Aorta (tissue), 5 donors: ENCODE measurements at places on chromosomes 13 and 19. TPM values are rescaled to one million over a fixed set of nuclear protein-coding genes. Genes with fewer than 3 reads are reported as not detected.

GRCh38 chr19:17184371-17184841 is 30.8 kb upstream of the USE1 start:
- no peak overlapping the region for H3K27ac ChIP-seq
- no peaks in the 10 kb centered on the region for H3K27me3 ChIP-seq
- no peaks in the 10 kb centered on the region for H3K4me1 ChIP-seq
- peaks cover 5% of the 10 kb centered on the region for H3K36me3 ChIP-seq
- H3K4me3 ChIP-seq: no peak overlapping the region

- no peaks in the 10 kb centered on the region for H3K27me3 ChIP-seq
- no peak for DNase-seq
- H3K4me1 ChIP-seq: no peaks in the 10 kb centered on the region
- H3K36me3 ChIP-seq: no peaks in the 10 kb centered on the region
- H3K4me3 ChIP-seq: peak overlapping the region; percentile 85
- H3K27ac ChIP-seq: no peak overlapping the region
Measured at GRCh38 chr19:52785506-52785905, 1.1 kb downstream of the ZNF600 start.

LGALS7 gene
- not detected for total RNA-seq

LILRA5 gene
- 5.5 TPM for total RNA-seq

OR10H1 gene
- total RNA-seq: not detected

GRCh38 chr19:58021541-58022282 is 12.1 kb upstream of the ZSCAN1 start:
- H3K36me3 ChIP-seq: no peaks in the 10 kb centered on the region
- no peaks in the 10 kb centered on the region for H3K27me3 ChIP-seq
- no peak overlapping the region for H3K27ac ChIP-seq
- no peaks in the 10 kb centered on the region for H3K4me1 ChIP-seq

DNA sequence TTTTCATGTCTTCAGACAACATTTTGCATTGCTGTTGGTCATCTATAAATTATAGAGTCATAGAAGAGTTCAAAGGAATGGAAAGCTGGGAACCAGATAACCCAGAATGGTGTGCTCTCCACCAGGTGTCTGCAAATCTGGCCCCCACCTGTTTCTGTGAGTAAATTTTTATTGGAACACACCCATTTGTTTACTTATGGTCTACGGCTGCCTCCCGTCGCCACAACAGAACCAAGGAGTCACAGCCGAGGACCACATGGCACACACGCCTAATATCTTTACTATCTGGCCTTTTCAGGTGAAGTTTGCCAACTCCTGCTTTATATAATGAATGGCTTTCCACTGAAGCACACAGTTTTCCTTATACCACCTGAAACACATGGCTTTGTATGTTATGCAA is 58.2 kb downstream of the EFNB2 start:
- no peak for DNase-seq
- H3K27ac ChIP-seq: no peak overlapping the region
- H3K4me1 ChIP-seq: no peaks in the 10 kb centered on the region
- no peak overlapping the region for H3K4me3 ChIP-seq

GRCh38 chr19:4449639-4450028 is 8.0 kb downstream of the UBXN6 start:
- no peaks in the 10 kb centered on the region for H3K27me3 ChIP-seq
- no peak for DNase-seq
- peaks cover 12% of the 10 kb centered on the region for H3K36me3 ChIP-seq
- H3K4me1 ChIP-seq: no peaks in the 10 kb centered on the region
- no peak overlapping the region for H3K4me3 ChIP-seq
- H3K27ac ChIP-seq: no peak overlapping the region

DNA sequence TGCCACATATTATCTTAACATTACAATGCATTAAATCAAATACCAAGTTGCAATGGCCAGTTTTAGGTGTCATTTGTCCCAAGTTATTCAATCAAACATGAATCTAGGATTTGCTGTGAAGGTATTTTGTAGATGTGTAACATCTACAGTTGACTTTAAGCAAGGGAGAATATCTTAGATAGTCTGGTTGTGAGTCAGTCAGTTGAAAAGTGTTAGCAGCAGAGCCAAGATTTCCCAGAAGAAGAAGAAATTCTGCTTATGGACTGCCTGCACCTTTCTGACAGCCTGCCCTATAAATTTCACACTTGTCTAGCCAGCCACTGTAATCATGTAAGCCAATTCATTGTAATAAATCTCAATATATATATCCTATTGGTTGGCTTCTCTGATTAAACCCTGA is 41.3 kb upstream of the INTS6 start:
- no peaks in the 10 kb centered on the region for H3K4me1 ChIP-seq
- no peak for DNase-seq
- no peak overlapping the region for H3K27ac ChIP-seq
- H3K36me3 ChIP-seq: no peaks in the 10 kb centered on the region

- H3K4me1 ChIP-seq: no peaks in the 10 kb centered on the region
- no peak overlapping the region for H3K4me3 ChIP-seq
- H3K27me3 ChIP-seq: no peaks in the 10 kb centered on the region
- DNase-seq: no peak
- no peak overlapping the region for H3K27ac ChIP-seq
Measured at GRCh38 chr13:113192279-113192678, 16.2 kb downstream of the PCID2 start.

ZNF177 gene
- total RNA-seq: 2.0 TPM

SSBP4 gene
- 89.4 TPM for total RNA-seq

ZNF582 gene
- 4.0 TPM for total RNA-seq

DNA sequence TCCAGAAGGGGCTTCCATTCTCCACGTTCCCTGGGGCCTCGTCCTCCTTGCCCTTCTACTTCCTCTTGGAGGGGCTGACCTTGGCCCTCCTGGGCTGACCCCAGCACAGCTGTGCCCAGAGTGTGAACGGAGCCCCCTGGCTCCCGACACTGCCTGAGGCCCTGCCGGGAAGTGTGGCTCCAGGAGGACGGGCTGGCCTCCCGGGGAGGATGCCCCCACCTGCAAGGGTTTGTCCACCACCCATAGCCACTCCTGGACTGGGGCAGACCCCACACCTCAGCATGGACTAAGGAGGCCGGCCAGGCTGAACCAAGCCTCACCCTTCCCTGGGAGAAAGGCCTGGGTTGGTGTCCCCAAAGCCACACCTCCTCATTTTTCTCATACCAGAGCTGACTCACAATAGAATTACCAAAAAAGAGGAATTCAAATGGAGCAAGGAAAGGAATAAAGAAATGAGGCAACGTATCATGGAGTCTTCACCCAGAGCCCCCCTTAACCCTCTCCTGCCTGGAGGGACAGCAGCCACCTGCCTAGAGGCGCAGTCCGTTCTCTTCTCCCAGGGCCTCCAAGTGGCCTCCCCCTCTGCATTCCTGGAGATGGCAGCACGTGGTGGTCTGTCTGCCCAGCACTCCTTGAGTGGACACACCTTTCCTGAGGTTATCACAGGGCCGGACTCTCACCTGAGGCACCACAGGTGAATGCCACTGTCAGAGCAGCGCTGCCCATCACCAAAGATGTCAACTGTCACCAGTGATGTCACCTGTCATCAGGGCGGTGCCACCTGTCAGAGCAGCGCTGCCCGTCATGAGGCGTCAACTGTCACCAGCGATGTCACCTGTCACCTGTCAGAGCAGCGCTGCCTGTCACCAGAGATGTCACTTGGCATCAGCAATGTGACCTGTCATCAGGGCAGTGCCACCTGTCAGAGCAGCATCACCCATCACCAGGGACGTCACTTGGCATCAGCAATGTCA is 3.1 kb upstream of the C13orf46 start:
- H3K27ac ChIP-seq: peak overlapping the region; percentile 9
- H3K4me3 ChIP-seq: no peak overlapping the region
- H3K27me3 ChIP-seq: no peaks in the 10 kb centered on the region
- H3K36me3 ChIP-seq: no peaks in the 10 kb centered on the region
- no peaks in the 10 kb centered on the region for H3K4me1 ChIP-seq

DNA sequence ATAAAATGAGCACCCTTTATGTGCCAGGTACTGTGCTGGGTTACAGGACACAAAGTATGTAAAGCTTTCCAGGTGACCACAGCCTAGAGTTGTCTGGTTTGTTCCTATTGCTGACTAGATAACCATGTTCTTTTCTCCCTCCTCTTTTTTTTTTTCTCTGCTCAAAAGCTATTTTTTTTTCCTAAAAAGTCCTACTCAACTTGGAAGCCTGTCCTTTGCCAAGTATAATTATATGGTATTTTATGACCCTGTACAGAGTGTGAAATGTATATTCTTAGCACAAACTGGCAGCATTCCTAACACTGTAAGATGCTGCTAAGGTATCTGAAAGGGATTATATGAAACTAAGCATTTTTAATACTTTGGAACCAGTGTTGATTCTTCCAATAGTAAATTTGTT is 171.0 kb downstream of the GPC6 start:
- no peak for DNase-seq
- H3K4me3 ChIP-seq: no peak overlapping the region
- H3K27me3 ChIP-seq: no peaks in the 10 kb centered on the region

- no peak overlapping the region for H3K27ac ChIP-seq
- no peaks in the 10 kb centered on the region for H3K27me3 ChIP-seq
- H3K36me3 ChIP-seq: no peaks in the 10 kb centered on the region
- H3K4me1 ChIP-seq: no peaks in the 10 kb centered on the region
- H3K4me3 ChIP-seq: no peak overlapping the region
- DNase-seq: peak; percentile 64
Measured at GRCh38 chr19:16301999-16302694, 22.5 kb upstream of the KLF2 start.

GRCh38 chr13:19681517-19681916 is 48.1 kb downstream of the MPHOSPH8 start:
- DNase-seq: no peak
- H3K4me3 ChIP-seq: no peak overlapping the region
- H3K4me1 ChIP-seq: no peaks in the 10 kb centered on the region
- H3K36me3 ChIP-seq: no peaks in the 10 kb centered on the region
- H3K27ac ChIP-seq: no peak overlapping the region
- H3K27me3 ChIP-seq: no peaks in the 10 kb centered on the region

LILRB2 gene
- total RNA-seq: 10.2 TPM

DNA sequence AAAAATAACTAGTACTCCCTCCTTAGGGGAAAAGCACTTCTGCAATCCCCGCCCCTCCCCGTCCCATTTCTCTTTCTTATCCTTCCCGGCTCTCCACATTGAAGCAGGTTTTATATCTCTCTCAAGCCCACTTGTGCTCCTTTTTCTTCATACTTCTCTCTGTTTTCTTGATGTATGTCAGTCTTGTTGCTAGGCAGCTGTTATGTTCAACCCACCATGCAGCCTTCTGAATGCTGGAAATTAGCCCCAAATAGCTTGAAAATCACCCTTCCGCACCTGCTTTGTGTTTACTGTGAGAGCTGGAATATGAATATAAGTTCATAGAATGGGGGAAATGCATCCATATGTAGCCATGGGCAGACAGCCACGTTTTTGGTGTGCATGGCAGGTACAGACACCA is 461.4 kb downstream of the MYO16 start:
- no peak overlapping the region for H3K4me3 ChIP-seq
- H3K27me3 ChIP-seq: no peaks in the 10 kb centered on the region
- no peak for DNase-seq
- no peak overlapping the region for H3K27ac ChIP-seq
- no peaks in the 10 kb centered on the region for H3K4me1 ChIP-seq

NKPD1 gene
- not detected for total RNA-seq

DNA sequence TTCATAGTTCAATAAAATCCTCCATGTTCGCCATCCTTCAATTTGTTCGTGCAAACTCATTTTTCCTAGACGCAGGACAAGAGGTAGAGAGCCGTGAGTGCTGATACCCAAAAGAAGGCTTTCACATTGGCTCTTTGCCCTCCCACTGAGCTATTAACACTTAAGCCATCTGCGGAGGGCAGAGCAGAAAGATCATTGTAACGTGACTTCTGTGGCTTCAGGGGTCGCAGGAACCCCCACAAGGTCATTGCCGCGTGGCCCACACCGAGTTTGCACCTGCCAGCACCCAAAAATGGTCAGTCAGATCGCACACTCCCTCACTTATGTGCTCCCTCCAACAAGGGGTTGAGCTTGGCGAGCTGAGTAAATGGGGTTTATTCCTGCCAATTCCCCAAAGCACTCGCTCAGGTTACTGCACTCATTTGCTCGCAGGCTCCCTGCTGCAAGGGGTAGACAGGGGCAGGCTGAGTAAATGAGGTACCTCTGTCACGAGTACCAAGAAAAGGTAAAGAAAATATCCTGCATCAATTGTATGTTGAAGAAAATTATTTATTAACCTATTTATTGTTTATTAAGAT is 144.1 kb downstream of the PRR20E start:
- DNase-seq: no peak
- no peak overlapping the region for H3K4me3 ChIP-seq
- H3K36me3 ChIP-seq: no peaks in the 10 kb centered on the region
- no peaks in the 10 kb centered on the region for H3K27me3 ChIP-seq

ZNF14 gene
- total RNA-seq: 10.9 TPM

GRCh38 chr19:12791345-12792050 is at the start of gene JUNB:
Gene JUNB, plus strand, starts transcription at chr19:12791486. Its CDS starts 286 bp downstream, at chr19:12791772.
- DNase-seq: peak; percentile 99
- H3K4me1 ChIP-seq: no peaks in the 10 kb centered on the region
- H3K36me3 ChIP-seq: no peaks in the 10 kb centered on the region
- H3K27me3 ChIP-seq: no peaks in the 10 kb centered on the region
- peak within 1 kb of the TSS; percentile 88 for H3K27ac ChIP-seq

DNA sequence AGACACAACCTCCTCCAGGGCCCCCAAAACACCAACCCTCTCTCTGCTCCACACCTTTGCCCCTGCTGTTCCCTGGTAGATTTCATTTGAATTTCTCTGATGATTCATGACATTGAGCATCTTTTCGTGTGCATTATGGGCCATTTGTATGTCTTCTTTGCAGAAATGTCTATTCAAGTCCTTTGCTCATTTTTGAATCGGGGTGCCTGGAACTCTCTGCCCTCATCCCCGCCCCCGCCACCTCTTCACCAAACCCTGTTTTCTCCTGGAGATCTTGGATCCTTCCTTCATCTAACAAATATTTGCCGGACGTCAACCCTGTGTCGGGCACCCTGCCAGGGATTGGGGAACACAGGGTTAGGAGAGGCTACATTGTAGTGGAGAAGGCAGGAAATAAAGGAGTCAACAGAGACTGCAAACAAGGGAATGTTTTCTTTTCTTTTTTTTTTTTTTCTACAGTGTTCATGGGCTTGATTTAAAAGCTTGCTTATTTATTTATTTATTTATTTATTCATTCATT is 25.5 kb upstream of the SLC1A5 start:
- peak; percentile 74 for DNase-seq
- H3K27ac ChIP-seq: peak overlapping the region; percentile 94
- H3K4me3 ChIP-seq: no peak overlapping the region
- no peaks in the 10 kb centered on the region for H3K4me1 ChIP-seq
- no peaks in the 10 kb centered on the region for H3K36me3 ChIP-seq
- no peaks in the 10 kb centered on the region for H3K27me3 ChIP-seq

GRCh38 chr19:38648769-38649304 is 1.4 kb downstream of the ACTN4 start:
- no peaks in the 10 kb centered on the region for H3K27me3 ChIP-seq
- H3K4me3 ChIP-seq: peak overlapping the region; percentile 98
- DNase-seq: no peak
- H3K4me1 ChIP-seq: peaks cover 3% of the 10 kb centered on the region
- H3K27ac ChIP-seq: peak overlapping the region; percentile 95
